ENCODE measurements at places on chromosomes 1 and 21.

GRCh38 chr1:91885716-91886506 lies at the start of gene TGFBR3:
Gene TGFBR3, minus strand, starts transcription at chr1:91886151. Its CDS starts 24,620 bp downstream, at chr1:91861531.
- peak; percentile 80 for DNase-seq

- no peak for DNase-seq
Observed at GRCh38 chr1:75967719-75968118, 35.5 kb upstream of the ASB17 start.

- no peak for DNase-seq
Observed at GRCh38 chr1:89221341-89221740, 22.6 kb upstream of the GBP4 start.

DNA sequence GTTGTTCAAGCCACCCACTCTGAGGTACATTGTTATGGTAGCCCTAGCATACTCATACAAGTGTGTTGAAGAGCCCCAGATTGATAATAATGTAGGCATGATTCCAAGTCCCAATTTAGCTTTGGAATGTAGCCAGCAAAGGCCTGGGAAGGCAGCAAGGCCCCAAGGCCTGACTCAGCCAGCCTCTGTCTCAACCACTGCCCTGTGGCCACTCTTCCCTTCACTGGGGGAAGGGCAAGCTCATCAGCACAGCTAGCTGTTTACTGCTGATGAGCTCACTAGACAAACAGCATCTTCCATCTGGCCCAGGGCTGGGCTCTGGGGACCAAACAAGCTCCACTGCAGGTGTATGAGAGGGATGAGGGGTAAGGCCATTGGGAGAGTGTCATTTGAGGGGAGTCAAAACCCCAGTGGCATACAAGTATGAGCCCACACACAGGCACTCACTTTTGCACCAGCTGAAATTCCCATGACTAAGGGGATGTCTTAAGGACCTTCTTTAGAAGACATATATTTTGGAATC lies 2.2 kb upstream of the IRF6 start:
- DNase-seq = peak; percentile 46

- no peak for DNase-seq
Observed at GRCh38 chr1:53266038-53266437, 27.7 kb upstream of the MAGOH start.

GRCh38 chr1:244628789-244629188 lies 24.1 kb upstream of the DESI2 start:
- DNase-seq = no peak

GRCh38 chr1:165129568-165130164 lies 226.8 kb downstream of the LMX1A start:
- peak; percentile 94 for DNase-seq

- no peak for DNase-seq
Observed at GRCh38 chr1:195195423-195196057, 1412.7 kb downstream of the KCNT2 start.

DNA sequence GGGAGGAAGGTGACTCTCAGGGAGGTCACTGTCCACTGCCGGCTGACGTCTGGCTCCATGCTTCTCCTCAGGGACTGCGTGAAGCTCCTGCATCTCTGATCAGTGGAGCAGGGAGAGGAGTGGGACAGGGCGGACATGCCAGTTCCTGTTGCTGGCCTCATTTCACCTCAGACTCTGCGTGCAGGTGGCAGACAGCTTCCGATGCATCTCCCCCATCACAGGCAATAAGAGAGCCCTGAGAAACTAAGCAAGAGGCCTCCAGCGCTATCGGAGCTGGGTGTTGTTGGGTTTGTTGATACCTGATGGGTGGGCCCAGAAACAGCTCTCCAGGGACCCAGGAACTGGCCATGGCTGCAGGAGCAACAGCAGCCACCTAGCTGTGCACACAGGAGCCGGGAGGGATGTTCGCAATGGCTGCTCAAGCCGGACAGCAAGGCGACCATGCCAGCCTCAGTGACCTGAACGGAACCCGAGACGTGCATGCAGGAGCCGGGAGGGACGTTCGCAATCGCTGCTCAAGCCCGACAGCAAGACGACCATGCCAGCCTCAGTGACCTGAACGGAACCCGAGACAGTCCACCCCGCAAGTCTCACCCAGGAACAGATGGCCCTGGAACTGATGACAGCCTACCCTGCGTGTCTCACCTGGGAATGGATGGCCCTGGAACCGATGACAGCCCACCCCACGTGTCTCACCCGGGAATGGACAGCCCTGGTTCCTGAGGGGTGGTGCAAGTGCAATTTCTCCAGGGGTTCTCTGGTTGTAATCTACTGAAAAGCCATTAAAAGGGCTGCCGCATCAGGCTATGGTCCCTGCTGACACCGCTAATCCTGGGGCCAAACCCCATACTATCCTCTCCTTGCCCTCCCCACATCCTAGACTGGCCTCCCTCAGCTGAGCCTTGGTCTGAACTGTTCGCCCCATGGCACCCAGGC lies 14.2 kb upstream of the PCBP3 start:
- DNase-seq = no peak

GRCh38 chr1:236853921-236854604 lies 59.0 kb downstream of the MTR start:
- DNase-seq = no peak

DNA sequence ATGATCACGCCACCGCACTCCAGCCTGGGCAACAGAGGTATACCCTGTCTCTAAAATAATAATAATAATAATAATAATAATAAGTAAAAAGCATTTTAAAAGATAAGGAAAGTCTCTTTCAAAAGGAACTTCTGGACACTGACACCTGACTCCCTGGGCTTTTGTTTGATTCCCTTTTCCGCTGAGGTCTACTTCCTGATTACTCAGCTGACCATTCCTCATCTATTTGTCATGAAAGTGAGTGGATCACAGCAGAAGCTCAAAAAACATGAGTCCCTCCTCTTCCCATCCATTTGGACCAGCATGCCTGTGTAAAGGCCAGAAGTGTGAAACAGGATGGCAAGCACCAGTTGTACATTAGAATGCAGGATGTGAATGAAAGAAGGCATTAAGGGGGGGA lies 61.1 kb upstream of the FBXO28 start:
- no peak for DNase-seq

GRCh38 chr1:32228771-32229170 lies 6.6 kb downstream of the EIF3I start:
- DNase-seq = no peak

DNA sequence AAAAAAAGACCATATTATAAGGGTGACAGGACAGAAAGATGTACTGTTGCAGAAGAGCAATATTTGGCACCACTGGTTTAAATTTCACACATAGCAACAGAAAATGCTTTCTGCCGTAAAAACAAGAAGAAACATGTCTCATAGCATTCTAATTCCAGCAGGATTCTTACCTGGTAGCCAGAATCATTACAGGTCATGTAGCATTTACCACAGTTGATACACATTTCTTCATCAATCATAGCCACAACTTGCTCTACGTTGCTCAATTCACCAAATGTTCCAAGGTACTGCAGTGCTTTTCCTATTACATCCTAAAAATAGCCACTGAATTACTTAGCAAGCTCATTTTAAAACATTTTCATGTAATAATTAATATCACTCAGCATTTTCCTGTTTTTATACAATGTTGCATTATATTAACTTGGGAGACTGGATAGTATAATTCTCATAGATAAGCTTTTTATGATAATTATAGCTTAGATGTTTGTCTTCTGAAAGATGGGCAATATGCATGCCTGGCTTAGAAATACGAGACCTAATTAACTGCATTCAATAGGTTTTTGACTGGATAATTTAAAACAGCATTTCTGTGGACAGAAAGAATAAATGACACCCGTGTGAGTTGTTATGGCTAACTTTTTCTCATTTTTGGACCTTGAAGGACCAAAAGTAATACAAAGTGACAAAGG lies 360.7 kb downstream of the PTBP2 start:
- DNase-seq = no peak

GRCh38 chr1:27529704-27530018 lies 39.7 kb upstream of the WASF2 start:
- DNase-seq = no peak

- no peak for DNase-seq
Observed at GRCh38 chr1:76989976-76990375, 122.7 kb downstream of the ST6GALNAC5 start.

DNA sequence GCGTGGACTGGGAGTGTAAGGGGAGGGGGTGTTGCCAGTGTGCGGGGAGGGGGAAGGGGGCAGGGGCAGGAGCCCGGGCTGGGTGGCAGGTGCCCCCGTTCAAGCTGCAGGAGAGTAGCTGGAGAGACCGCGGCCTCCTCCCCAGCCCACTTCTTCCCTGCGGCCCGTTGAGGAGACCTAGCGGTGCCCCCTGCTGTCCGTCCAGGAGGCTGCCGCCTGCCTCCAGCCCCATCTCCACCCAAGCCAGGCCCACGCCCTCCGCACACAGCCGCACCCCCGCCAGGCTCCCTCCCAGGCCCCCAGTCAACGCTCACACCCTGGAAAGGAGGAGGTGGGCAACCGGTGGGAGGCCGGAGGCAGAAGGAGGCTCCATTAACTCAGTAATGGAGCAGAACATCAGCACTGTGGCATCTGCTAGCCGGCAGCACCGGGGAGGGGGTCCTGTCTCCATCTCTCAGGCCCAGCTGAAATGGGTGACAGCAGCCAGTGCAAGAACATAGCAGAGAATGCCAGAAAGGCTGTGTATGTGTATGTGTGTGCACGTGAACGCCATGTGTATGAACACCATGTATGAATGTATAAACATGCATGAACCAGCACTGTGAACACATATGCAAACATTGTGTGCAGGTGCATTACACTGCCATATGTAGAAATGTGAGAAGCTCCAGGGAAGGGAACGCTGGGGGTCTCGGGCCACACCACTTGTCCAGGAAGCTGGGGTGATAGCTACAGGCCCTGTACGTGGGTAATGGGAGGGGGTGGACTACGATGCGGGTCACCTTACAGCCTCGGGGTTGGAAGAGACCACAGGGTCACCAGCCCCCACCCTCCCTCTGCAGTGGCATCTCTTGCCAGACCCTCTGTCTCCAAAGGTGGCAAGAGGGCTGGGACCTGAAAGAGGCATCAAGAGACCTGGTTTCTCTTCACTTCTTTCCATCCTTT lies 84.6 kb downstream of the SYT2 start:
- DNase-seq = peak; percentile 47

- no peak for DNase-seq
Observed at GRCh38 chr1:6648556-6648955, 23.9 kb downstream of the THAP3 start.

- DNase-seq = no peak
Observed at GRCh38 chr1:159751031-159751430, 29.7 kb upstream of the DUSP23 start.

- DNase-seq = no peak
Observed at GRCh38 chr1:155931332-155932038, 2.7 kb downstream of the KHDC4 start.

- no peak for DNase-seq
Observed at GRCh38 chr1:236120721-236121153, 21.6 kb upstream of the GPR137B start.

DNA sequence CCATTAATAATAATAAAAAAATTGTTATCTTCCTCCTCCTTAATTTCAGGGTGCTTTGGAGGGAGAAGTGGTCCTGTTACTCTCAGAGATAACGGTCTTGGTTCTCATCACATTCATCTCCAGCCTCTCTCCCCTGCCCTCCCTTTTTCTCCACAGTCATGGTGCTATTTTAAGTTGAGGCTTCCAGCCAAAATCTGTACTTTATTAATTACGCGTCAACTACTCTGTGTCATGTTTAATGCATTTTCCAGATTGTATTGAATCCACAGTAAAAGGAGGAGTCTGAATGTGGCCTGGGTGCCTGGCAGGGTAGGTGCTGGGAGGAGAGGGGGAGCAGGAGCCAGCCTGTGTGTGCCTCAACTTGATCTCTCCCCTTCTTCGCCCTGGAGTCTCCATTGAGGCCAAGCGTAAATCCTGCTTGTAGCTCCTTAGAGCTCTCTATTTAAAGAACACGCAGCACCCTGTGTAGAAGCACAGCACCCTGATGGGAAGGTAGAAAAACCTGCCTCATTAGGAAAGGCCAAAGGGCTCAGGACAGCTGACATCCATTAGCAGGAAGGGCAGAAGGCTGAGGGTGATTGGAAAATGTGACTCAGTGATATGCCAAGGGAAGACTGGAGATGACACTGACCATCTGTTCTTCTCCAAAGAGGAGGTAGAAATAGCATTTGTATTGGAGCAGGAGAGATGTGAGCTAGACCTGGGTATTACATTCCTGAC lies 82.4 kb downstream of the PLXNA2 start:
- DNase-seq = peak; percentile 94

DNA sequence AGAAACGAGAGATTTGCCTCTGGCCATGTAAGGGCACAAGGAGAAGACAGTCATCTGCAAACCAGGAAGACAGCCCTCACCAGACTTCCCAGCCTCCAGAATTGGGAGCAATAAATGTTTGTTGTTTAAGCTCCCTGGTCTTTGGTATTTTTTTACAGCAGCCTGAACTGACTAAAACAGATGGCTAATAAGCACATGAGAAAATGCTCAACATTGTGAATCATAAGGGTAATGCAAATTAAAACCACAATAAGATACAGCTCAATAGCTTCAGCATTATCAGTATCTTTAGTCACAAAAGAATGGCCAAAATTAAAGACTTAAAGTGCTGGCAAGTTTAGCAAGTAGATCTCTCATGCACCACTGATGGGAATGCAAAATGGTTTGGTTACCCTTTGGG lies 11.7 kb downstream of the UBE2G2 start:
- DNase-seq = no peak

- no peak for DNase-seq
Observed at GRCh38 chr1:208581209-208581608, 337.0 kb upstream of the PLXNA2 start.

DNA sequence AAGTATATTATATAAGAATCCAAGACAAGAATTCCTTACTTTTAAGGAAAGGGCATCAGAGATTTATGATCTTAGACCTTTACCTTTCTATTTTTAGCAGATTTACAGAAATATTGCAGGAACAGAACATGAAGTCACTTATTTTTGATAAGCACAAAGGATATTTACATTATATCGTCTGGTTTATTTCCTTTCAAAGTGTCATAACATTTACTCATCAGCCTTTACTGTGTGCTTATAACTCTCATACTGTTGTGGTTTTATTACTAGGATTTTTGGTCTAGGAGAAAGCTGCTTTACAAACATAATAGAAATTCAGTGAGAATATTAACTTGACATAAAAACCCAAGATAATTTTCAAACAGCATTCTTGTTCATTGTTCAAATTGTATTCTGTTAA lies 47.6 kb downstream of the APP start:
- no peak for DNase-seq

DNA sequence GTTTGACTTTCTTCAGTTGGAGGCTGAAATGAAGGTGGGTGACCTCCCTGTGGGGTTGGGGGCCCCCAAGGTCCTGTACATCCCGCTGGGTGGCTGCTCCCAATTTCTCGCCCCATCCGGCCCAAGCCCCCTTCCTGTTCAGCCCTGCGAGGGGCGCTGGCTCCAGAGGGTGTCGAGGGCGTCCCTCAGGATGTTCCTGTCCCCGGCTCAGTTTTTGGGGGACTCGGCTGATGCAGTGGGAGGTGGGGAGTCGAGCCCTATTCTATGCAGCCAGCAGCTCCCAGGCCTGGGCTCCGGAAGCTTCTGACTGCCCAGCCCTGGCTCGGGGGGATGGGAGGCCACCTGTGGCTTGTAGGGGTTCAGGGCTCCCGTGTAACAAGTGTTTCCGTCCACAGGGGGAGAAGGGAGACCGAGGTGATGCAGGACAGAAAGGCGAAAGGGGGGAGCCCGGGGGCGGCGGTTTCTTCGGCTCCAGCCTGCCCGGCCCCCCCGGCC lies 38.2 kb downstream of the SLC19A1 start:
- DNase-seq = no peak

- no peak for DNase-seq
Observed at GRCh38 chr1:12173631-12174121, 6.9 kb downstream of the TNFRSF1B start.

- DNase-seq = no peak
Observed at GRCh38 chr1:231240531-231240882, 505 bp upstream of the GNPAT start.

GRCh38 chr1:209748620-209749019 lies 7.2 kb upstream of the TRAF3IP3 start:
- no peak for DNase-seq

All from NCI-H1694 (cell line).